KBM-7 (cell line): ENCODE measurements at places on chromosomes 13 and 19.
A peak's percentile ranks its signal among the peaks of the same experiment; 100 is the strongest.

GRCh38 chr13:73479351-73479750, 420.5 kb downstream of the KLF5 start:
- no peak for DNase-seq

DNA sequence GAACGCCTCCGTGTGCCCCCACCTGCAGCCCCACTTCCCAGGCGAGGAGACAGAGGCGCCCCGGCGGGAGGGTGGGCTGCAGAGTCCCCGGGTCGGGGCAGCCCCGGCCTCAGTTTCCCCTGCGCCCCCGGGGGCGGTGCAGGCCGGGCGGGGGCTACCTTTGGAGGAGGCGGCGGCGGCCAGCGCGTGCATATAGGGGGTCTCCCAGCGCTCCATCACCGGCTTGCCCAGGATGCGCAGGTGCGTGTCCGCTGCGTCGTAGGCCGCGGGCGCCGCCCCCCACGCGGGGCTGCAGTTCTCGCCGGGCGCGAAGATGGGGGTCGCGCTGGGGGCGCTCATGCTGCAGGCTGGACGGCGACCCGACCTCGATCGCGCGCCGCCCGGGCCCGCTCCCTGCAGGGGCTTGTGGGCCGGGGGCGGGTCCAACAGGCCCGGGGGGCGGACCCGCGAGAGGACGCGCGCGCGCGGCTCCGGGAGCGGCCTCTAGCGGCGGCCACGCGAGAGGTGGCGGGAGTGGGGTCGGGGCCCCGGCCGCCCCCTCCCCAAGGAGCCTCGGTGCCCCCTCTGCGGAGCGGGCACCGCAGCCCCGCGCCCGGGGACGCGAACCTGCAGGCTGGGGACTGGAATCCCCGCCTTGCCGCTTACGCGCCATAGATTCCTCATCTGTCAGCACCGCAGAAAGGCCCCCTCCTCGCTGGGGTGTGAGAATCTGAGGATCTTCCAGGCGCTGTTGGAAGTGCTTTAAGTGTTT, at the start of gene GAMT:
Gene GAMT (minus strand): TSS at position 405 of the 751 bp plus-strand sequence. CDS start 66 bp downstream, at position 339.
- DNase-seq: peak; percentile 57

- DNase-seq: no peak
Measured at GRCh38 chr13:110583178-110583865, 21.8 kb upstream of the RAB20 start.

- no peak for DNase-seq
Measured at GRCh38 chr19:46284635-46285034, 12.2 kb upstream of the HIF3A start.

DNA sequence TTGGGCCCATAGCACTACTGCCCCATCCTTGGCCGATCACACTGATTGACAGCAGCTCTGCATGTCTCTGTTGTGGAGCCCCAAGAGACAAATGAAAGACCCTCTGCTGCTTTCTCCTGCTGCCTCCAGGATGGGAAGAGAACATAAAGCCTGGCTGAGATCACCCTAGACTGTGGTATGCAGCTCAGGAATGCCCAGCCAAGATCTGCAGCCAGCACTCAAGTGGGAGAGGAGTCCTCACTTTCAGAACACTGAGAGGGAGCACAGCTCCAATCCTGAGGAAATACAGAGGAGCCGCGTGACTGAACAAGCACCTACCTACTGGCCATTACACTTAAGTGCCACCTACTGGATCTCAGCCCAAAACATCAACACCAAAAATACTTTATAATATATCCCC, 203.0 kb downstream of the POSTN start:
- DNase-seq: no peak

- DNase-seq: no peak
Measured at GRCh38 chr19:30479231-30479630, 107.0 kb downstream of the ZNF536 start.

DNA sequence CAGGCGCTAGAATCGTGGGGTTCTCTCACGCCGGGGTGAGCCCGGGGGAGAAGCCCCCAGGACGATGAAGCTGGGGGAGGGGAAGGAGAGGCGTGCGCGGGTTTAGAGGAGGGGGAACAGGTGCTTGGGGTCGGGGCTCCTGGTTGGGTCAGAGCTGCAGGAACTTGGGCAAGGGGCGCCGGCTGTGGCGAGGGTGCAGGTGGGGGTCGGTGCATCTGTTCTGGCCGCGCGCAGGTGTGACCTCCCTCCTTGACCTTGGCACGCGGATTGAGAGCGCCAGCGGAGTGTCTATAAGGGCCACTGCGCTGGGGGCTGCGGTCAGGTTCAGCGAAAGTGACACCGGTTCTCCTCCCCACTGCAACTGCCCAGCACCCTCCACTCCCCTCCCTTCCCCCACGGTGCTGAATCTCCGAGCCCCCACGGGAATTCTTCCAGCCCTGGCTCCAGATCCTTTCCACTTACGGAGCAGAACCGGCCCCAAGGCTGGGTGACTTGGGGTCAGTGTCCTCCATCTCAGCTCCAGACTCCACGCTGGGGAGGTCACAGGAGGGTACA, 618 bp downstream of the TMEM38A start:
- peak; percentile 19 for DNase-seq

DNA sequence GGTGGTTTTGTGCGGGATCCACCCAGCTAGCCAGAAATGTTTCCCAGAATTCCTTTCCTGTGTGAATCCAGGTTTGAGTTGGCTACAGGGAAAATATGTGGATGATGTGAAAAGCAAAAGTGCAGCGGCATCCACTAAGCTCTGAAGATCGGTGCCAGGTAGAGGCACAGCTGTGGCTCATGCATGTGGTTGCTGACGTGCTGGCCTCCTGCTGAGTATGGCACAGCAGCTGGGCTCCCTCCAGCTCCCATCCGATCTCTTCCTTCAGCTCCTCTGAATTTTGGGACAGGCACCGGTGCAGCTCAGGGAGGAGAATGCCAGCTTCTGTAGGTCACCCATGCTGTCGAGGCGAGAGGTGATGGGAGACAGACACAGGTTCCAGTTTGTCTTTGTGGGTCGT, 84.0 kb upstream of the GSX1 start:
- no peak for DNase-seq

- DNase-seq: no peak
Measured at GRCh38 chr19:39607021-39607420, 4.7 kb downstream of the LGALS13 start.
